Fibroblast of skin of right biceps (primary cell): ENCODE measurements at places on chromosomes 5 and 9.

DNA sequence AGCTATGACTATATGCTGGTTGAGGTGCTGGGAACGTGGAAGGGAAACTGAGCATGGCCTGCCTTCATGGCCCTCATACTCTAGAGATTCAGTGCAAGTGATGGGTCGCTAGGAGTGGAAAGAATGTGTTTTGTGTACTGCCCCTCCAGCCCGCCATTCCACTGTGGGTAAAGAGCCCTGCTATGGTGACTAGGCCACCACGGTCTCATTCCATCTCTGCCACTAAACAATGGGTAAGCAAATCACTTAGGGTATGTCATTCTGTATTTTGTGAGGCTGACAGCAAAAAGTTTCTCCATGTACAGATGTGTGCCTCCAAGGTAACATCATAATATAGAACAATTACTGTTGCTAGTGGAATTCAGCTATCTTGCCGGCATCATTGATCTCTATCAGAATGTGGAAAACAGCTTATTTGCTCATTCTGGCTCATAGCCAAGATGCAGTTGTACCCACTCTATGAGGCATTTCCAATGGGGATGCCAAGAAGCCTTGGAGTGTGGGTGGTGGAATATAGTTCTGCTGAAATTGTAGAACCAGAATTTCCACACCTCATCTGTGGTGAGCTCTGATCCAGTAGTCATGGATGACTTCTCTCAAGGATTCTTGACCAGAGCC, 12.5 kb downstream of the SMARCA2 start:
- DNase-seq: no peak

DNA sequence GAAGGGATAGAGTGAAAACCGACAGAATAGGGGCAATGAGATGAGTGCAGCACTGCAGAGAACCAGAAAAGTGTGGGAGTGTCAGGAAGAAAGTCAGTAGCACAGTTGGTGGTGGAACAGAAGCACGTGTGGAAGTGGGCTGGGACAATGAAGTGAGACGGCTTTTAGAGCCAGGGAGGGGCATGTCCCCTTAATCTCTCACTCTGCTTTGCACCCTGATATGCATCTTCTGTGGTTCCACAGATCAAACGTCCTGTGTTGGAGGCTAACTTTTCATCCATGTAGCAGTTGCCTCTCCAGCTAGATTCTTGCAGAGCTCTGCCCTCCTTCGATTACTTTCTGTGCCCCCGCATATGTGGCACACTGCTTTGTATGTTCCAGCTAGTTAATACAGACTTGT, 163.6 kb downstream of the DOCK8 start:
- DNase-seq: no peak

DNA sequence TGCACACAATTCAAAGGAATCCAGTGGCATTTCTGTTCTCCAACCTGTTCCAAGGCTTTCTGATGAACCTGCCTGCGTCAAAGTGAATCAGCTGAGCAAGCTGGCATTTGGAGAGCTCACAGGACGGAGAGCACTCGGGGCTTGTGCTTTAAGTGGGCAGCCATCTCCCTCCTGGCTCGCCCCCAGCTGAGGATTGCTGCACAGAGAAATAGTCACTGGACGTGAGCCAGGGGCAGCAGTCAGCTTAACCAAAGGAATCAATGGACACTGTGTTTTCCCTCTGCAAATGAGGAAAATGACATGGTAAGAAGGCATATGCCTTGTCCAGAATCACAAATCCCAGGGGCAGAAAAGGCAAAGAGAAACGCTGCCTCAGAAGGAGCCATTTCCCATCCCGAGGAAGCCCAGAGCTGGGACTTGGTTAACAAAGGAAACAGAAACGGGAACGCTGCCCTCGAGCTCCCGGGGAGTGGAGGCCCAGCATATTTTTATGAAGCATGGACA, 299.4 kb downstream of the ZSWIM6 start:
- no peak for DNase-seq

DNA sequence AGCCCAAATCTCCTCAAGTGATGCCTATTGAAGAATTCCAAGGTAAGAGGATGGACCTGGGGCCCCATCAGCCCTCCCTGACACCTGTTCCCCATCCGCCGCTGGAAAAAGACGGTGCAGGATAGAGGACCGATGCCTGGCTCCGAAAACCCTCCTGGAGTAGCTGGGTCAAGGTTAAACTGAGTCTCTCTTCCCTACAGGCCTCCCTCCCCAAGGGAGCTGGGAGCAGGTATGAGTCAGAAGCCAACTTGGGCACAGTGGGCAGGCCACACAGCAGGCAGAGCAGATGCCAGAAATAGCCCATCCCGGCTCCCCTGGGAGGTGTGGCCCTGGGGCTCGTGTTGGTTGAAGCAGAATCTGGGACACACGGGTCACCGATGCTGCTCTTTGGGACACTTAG, 75.6 kb downstream of the NTNG2 start:
- no peak for DNase-seq

GRCh38 chr5:73938280-73938937, 312.4 kb downstream of the ARHGEF28 start:
- peak; percentile 98 for DNase-seq

GRCh38 chr5:114001076-114001475, 360.8 kb upstream of the KCNN2 start:
- DNase-seq: no peak

DNA sequence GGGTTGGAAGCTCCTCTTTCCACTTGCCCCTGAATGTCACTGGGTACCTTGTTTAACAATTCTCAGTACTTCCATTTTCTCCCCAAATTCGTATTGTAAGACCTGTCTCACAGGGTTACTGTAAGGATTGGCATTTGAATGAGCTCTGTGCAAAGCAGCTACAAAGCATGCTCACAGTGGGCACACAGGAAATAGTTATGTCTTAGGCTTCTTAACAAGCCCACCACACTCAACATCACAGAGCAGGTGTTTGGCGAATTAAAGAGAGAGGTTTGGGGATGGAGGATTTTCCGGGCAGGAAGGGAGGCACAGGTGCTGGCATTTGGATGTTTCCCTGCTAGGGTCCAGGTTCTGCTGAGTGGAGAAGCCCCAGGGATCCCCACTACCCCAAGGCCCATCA, 17.0 kb upstream of the LHFPL2 start:
- DNase-seq: no peak

- DNase-seq: peak; percentile 72
Observed at GRCh38 chr9:86039991-86040860, 59.1 kb downstream of the GOLM1 start.

DNA sequence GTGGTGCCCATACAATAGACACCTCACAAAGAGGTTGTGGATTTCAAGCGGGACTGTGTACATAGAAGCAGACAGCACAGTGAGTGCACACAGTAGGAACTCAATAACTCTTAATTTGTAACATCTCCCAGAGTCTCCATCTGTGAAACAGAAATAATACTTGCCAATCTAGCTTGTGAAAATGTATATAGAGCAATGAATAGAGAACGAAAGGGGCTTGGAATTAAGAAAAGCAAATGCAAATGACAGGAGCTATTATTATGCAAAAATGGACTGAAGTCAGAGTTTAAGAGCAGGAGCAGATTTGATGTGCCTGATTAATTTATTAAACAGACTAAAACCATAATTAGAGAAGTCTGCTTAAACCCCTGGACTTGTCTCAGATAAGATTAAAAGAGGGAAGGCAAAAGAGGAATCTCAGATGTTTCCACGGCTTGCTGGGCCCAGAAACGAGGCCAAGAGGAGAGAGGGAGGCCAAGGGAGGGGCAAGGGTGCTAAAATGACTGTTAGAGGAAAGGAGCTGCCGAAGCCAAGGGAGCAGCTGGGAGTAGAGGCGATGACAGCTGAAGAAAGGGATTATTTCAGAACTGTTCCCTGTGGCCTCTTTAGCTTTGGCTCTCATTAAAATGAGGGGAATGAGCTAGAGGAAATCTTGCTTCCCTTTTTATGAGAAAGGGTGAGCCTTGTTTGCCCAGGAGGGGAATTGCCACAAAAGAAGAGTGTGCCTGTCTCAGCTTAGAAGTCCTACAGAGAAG, 72.1 kb downstream of the FEM1C start:
- no peak for DNase-seq

DNA sequence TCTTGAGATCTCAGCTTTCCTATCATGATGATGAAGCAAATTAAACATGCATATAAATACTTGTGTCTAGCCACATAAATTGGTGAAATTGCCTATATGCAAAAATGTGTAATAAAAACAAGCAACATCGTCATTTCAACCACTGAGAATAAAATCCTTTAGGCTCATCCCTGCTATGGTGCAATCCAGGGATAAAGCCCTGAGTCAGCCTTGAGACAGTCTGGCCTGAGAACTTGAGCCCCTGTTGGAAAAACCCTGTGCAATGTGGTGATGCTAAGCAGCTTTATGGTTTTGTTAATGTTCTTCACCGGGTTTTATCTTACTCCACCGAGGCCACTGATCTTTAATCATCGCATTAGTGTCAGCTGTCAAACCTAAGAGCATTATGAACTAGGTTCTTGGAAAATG, 170.5 kb downstream of the DCP2 start:
- DNase-seq: peak; percentile 96

GRCh38 chr9:109935406-109936087, 155.5 kb downstream of the PALM2AKAP2 start:
- peak; percentile 28 for DNase-seq

- no peak for DNase-seq
Observed at GRCh38 chr5:13211064-13211463, 733.4 kb downstream of the DNAH5 start.

DNA sequence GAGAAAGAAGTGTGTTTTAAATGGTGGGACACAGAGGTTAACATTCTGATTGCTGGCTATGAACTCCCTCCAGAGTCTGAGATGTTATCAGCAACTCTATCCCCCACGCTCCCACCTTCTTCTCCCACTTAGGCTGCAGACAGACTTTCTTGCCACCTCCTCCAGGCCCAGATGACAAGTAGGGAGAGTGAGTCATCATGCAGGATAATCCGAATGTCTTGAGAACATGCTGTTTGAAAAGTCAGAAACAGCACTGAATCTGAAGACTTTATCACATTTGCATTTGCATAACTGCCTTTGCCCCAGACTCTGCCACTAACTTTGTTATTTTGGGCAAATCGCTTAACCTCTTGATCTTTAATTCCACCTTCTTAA, 139.8 kb downstream of the ESM1 start:
- peak; percentile 75 for DNase-seq

- no peak for DNase-seq
Observed at GRCh38 chr9:131874447-131874846, 134.6 kb upstream of the RAPGEF1 start.

DNA sequence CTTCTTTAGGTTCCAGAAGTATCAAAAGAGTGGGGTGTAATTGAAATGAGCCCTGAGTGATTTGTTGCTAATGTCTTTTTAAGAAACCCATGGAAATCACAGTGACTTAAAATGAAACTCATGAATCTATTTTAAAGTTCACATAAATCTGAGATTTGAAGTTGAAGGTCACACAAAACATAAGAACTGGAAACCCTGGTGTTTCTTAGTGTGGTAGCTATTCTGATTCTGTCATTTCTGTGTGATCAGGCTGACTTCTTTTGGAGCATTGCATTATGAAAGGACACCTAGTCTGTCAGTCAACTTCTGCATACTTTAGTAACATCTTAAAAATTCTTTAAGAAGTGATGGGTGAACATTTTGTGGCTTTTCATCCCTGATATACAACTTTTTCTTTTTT, 448.8 kb downstream of the TLE4 start:
- no peak for DNase-seq

- DNase-seq: no peak
Observed at GRCh38 chr9:135701067-135701958, 672 bp upstream of the KCNT1 start.

GRCh38 chr9:92666912-92667532, 2.9 kb downstream of the IPPK start:
- DNase-seq: no peak

DNA sequence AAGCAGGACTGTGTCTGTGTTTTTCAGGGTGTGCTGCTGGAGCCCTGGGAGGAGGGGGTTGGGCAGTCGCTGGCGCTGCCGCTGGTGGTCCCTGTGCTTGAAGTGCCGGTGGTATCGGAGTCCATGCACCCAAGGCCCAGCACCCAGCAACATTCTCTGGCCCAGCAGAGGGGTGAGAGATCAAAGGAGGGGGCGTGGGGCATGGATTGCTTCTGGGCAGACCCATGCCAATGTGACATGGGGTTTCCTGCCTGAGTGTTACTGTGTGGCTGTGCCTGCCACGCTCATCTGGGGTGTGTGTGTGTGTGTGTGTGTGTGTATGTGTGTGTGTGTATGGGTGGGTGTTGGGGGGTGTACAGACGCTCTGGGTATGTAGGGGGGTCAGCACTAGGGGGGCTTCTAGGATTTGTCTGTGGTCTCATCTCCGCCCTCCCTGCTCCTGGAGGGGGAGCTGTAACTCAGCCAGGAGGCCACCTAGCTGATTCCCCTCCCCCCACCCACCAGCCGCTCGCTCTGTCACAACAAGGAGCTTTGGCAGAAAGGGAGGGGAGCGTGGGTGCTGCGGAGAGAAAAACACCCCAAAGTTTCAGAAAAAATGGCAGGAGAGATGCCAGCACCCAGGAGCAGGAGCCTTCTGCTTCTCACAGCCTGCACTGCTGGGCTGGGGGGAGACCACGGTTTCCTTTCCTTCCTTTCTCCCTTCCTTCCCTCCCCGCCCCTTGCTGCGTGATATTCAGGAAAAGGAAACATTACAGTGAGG, 35.9 kb upstream of the HSPA9 start:
- DNase-seq: no peak

GRCh38 chr9:80842389-80842788, 847.0 kb downstream of the TLE1 start:
- DNase-seq: peak; percentile 4
